ENCODE measurements at places on chromosomes 6 and 20.

- H3K27ac ChIP-seq = no peak overlapping the region
- no peak for DNase-seq
- no peak overlapping the region for H3K4me3 ChIP-seq
- H3K27me3 ChIP-seq = no peaks in the 10 kb centered on the region
- H3K36me3 ChIP-seq = no peaks in the 10 kb centered on the region
Measured at GRCh38 chr20:11378252-11378651, 539.4 kb upstream of the BTBD3 start.

DNA sequence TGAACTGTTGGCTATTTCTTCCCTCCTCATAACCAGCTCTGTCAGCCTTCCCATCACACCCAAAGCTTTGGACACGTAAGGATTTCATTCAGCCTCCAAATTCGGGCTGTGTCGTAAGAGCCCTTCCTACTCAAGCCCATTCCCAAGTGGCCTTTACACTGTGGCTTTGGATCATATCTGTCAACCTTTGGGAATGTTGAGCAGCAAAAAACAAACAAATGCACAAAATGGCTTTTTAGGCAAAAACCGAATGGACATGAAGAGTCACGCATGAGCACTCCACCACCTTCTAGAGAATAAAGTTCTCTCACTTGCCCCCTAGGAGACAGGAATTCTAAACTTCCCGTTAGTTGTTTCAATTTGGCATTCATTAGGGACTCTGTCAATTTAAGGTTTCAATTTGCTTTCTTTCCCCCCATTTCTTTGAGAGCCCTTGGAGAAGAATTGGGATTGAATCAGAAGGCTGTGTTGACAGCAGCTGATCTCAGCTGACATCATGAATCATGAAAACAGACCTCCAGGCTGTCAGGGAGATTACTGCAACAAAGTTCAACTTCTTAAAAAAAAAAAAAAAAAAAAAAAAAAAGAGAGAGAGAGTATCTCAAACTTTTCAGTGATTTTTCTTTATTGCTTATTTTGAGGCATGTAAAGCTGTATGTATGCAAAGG lies 110.3 kb downstream of the BCAS1 start:
- no peak overlapping the region for H3K27ac ChIP-seq
- H3K36me3 ChIP-seq = no peaks in the 10 kb centered on the region
- H3K4me3 ChIP-seq = no peak overlapping the region

DNA sequence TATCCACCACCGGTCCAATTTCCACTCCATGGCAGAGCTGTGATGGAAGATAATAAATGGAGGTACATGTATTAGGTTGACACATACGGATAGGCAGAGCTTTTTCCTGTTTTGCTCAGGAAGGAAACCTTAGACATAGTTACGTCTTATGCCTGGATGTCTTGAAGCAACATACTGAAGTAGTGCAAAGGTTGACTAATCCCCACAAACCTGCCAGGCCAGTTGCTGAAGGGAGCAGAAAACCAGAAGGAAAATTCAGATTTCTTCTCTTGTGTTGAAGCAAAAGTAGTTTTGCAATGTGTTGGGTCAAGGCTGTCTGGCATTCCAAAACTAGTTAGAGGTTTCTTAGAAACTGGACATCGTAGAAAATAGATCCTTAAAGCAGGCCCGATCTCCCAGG lies 68.7 kb downstream of the PHACTR1 start:
- no peak for DNase-seq
- no peaks in the 10 kb centered on the region for H3K36me3 ChIP-seq
- H3K4me3 ChIP-seq = no peak overlapping the region
- H3K27me3 ChIP-seq = no peaks in the 10 kb centered on the region
- H3K4me1 ChIP-seq = no peaks in the 10 kb centered on the region

GRCh38 chr6:52635049-52635577 lies 35.8 kb upstream of the TMEM14A start:
- DNase-seq = no peak
- H3K4me3 ChIP-seq = no peak overlapping the region
- H3K27ac ChIP-seq = no peak overlapping the region
- H3K27me3 ChIP-seq = no peaks in the 10 kb centered on the region
- no peaks in the 10 kb centered on the region for H3K4me1 ChIP-seq
- H3K36me3 ChIP-seq = no peaks in the 10 kb centered on the region

GRCh38 chr20:24747010-24747712 lies 201.9 kb upstream of the CST7 start:
- no peaks in the 10 kb centered on the region for H3K27me3 ChIP-seq
- DNase-seq = no peak
- no peak overlapping the region for H3K27ac ChIP-seq
- H3K36me3 ChIP-seq = no peaks in the 10 kb centered on the region

DNA sequence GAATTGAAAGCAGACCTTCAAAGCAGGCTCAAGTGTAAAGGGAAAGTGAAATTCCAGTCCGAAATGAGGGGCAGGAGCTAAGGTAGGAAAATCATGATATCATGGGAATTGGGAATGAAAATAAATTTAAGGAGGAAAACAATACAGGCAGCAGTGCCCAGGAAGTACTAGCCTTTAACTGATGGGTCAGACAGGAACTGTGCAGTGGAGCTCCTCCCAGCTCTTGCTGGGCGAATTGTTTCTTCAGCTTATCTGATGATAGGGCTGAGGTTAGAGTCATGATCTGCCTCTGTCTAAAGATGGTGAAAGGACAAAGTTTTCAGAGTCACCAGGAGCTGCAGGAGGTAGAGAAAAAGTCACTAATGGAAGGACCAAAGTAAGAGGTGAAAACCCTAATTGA lies 457.9 kb upstream of the PTCHD4 start:
- H3K27me3 ChIP-seq = no peaks in the 10 kb centered on the region
- H3K36me3 ChIP-seq = no peaks in the 10 kb centered on the region
- H3K4me3 ChIP-seq = no peak overlapping the region
- H3K27ac ChIP-seq = no peak overlapping the region

- no peak for DNase-seq
- no peak overlapping the region for H3K27ac ChIP-seq
- no peak overlapping the region for H3K4me3 ChIP-seq
- no peaks in the 10 kb centered on the region for H3K27me3 ChIP-seq
Measured at GRCh38 chr6:112007254-112007653, 46.6 kb upstream of the CCN6 start.

- no peak overlapping the region for H3K27ac ChIP-seq
- no peaks in the 10 kb centered on the region for H3K36me3 ChIP-seq
- no peak for DNase-seq
Measured at GRCh38 chr6:112232845-112233256, 21.5 kb downstream of the LAMA4 start.

DNA sequence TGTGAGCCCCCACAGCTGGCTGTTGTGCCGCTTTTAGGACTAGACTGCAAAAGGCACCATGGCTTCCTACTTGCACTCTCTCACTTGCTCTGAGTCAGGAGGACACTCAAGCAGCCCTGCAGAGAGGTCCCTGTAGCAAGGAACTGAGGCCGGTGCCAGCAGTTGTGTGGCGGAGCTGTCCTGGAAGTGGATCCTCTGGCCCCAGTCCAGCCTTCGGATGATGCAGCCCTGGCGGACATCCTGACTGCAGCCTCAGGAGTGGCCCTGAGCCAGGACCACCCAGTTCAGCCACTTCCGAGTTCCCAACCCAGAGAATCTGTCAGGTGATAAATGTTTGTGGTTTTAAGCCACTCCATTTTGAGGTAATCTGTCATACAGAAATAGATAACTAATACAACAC lies 17.5 kb downstream of the CTCFL start:
- no peak overlapping the region for H3K27ac ChIP-seq
- no peak overlapping the region for H3K4me3 ChIP-seq
- no peaks in the 10 kb centered on the region for H3K4me1 ChIP-seq

- H3K27me3 ChIP-seq = no peaks in the 10 kb centered on the region
- no peaks in the 10 kb centered on the region for H3K36me3 ChIP-seq
- no peaks in the 10 kb centered on the region for H3K4me1 ChIP-seq
- DNase-seq = no peak
- no peak overlapping the region for H3K4me3 ChIP-seq
Measured at GRCh38 chr6:140063021-140063399, 688.6 kb upstream of the CITED2 start.

GRCh38 chr6:170286246-170286933 lies 4.5 kb downstream of the DLL1 start:
- H3K4me3 ChIP-seq = no peak overlapping the region
- no peak overlapping the region for H3K27ac ChIP-seq
- H3K36me3 ChIP-seq = no peaks in the 10 kb centered on the region
- no peak for DNase-seq
- H3K4me1 ChIP-seq = peaks cover 8% of the 10 kb centered on the region

DNA sequence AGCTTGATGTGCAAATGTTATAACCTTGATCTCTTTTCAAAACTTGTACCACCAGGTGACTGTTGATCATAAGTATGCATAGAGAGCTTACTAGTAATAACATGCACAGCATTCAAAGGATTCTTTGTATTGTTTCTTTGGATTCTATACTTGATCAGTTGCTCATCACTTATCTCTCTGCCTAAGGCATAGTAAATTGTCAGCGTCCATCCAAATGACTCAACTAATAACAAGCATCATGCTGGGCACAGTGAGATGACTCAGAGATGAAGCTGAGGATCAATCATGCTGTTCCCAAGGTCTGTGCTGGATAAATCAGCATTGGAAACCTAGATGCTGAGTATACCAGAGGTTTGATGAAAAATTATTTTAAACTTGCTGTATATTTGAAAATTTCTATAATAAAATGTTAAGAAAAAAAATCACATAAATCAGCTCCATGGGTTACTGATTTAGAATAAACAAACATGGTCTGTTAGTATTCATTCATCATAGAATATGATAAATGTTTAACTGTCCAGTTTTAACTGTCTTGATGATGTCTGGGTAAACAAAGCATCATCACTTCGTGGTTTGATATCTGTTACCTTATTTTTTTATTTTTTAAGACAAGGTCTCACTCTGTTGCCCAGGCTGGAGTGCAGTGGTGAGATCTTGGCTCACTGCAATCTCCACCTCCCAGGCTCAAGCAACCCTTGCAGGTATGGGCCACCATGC lies 45.6 kb upstream of the SGK1 start:
- H3K27me3 ChIP-seq = no peaks in the 10 kb centered on the region
- DNase-seq = no peak
- no peak overlapping the region for H3K27ac ChIP-seq
- H3K4me1 ChIP-seq = no peaks in the 10 kb centered on the region

GRCh38 chr6:43856005-43856765 lies 86.2 kb downstream of the VEGFA start:
- no peak for DNase-seq
- no peak overlapping the region for H3K4me3 ChIP-seq
- no peaks in the 10 kb centered on the region for H3K36me3 ChIP-seq
- H3K27me3 ChIP-seq = no peaks in the 10 kb centered on the region

GRCh38 chr6:2542858-2543218 lies 207.9 kb downstream of the MYLK4 start:
- H3K4me3 ChIP-seq = peak overlapping the region; percentile 24
- H3K4me1 ChIP-seq = peaks cover 23% of the 10 kb centered on the region
- H3K36me3 ChIP-seq = no peaks in the 10 kb centered on the region
- no peak overlapping the region for H3K27ac ChIP-seq

DNA sequence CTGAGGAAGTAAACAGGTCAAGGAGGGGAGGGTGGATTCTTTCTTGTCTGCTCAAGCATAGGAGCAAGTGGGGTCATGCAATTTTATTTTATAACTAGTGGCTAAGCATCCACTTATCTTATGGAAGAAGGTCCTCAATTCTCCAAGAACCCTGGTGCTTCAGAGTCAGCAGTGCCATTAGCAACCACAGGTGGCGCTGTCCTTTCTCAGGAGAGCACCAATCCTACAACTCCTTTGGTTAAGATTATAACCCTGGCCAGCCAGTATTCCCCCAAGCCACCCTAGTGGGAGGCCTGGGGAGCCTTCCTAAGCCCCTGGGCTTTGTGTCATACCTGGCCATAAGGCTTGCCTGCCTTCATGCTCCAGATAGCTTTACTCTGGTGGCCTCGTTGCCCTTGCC lies 60.7 kb downstream of the PCSK2 start:
- H3K27ac ChIP-seq = no peak overlapping the region
- H3K4me3 ChIP-seq = no peak overlapping the region
- H3K4me1 ChIP-seq = no peaks in the 10 kb centered on the region

GRCh38 chr6:109014606-109015005 lies 80.0 kb downstream of the SESN1 start:
- no peak overlapping the region for H3K4me3 ChIP-seq
- H3K27ac ChIP-seq = no peak overlapping the region
- peaks cover 42% of the 10 kb centered on the region for H3K4me1 ChIP-seq

DNA sequence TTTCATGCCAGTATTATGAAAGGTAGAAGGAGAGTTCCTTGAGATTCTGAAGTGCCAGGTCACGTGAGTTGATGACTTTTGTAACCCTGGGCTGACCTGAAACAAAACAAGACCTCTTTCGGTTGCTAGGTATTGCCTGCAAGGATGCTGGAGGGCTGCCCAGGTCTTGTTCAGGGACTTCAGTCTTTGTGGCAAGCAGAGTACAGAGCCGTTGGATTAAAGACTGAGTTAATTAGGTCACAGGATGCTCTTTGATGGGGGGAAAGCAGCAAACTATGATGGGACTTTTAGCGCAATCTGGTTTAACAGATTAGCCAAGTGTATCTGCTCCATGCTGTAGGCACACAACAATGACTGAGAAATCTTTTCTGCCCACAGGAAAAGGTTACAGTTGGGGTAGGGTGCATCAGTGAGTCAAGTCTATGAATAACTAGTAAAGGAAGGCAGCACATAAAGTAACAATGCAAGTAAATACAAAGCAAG lies 12.8 kb upstream of the ELOVL5 start:
- no peaks in the 10 kb centered on the region for H3K27me3 ChIP-seq
- peak overlapping the region; percentile 40 for H3K27ac ChIP-seq
- peaks cover 41% of the 10 kb centered on the region for H3K4me1 ChIP-seq
- H3K4me3 ChIP-seq = no peak overlapping the region

- H3K27ac ChIP-seq = no peak overlapping the region
- H3K27me3 ChIP-seq = no peaks in the 10 kb centered on the region
- H3K4me1 ChIP-seq = no peaks in the 10 kb centered on the region
- H3K36me3 ChIP-seq = no peaks in the 10 kb centered on the region
Measured at GRCh38 chr20:20463933-20464374, 96.0 kb downstream of the INSM1 start.

DNA sequence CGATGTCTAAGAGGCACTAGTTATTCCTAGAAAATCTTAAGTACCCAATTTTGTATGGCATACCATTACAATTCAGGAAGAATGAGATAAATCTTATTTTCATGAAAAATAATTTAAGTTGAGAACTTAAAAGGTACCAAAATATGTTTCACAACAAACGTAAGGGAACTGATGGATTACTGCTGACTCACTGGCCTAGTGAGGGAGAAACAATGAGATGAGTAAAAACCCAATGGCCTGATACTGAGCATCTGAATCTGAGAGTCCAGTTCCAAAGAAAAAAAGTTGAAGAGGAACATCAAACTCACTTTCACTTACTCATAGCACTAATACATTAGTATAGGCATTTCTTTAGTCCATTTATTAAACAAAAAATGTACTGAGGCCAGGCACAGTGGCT lies 56.0 kb downstream of the MDN1 start:
- no peak overlapping the region for H3K27ac ChIP-seq
- no peak for DNase-seq
- H3K27me3 ChIP-seq = no peaks in the 10 kb centered on the region
- H3K4me1 ChIP-seq = no peaks in the 10 kb centered on the region
- no peak overlapping the region for H3K4me3 ChIP-seq
- H3K36me3 ChIP-seq = peaks cover 7% of the 10 kb centered on the region
